Ascending aorta (tissue), 2 donors: ENCODE measurements at places on chromosomes 2 and 18. TPM values are rescaled to one million over a fixed set of nuclear protein-coding genes. Genes with fewer than 3 reads are reported as not detected.

- H3K27me3 ChIP-seq: no peaks in the 10 kb centered on the region
- H3K4me1 ChIP-seq: no peaks in the 10 kb centered on the region
These were observed 51.7 kb downstream of the NOP58 start for GRCh38 chr2:202317080-202317857.

GRCh38 chr18:21330122-21330701 lies 88.2 kb downstream of the GREB1L start:
- H3K36me3 ChIP-seq: no peaks in the 10 kb centered on the region
- H3K4me3 ChIP-seq: no peak overlapping the region
- DNase-seq: no peak
- no peaks in the 10 kb centered on the region for H3K27me3 ChIP-seq
- H3K4me1 ChIP-seq: no peaks in the 10 kb centered on the region
- H3K27ac ChIP-seq: no peak overlapping the region

DNA sequence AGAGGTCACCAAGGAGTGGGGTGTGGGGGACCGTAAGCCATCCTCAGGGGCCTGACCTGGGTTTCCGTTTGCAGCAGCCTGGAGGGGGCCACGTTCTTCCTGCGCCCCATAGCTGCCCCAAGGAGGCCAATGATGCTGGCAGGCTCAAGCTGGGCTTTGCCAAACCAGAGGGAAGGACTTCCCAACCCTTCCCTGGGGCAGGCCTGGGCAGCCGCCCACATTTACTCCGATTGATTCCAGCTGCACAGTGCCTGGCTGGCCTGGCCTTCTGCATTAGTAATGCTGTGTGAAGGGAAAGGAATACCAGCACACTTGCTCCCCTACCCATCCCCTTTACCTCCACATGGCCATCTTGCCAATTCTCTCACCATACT lies 360.6 kb upstream of the SLC14A2 start:
- no peaks in the 10 kb centered on the region for H3K36me3 ChIP-seq
- peaks cover 33% of the 10 kb centered on the region for H3K4me1 ChIP-seq
- peak overlapping the region; percentile 62 for H3K27ac ChIP-seq
- DNase-seq: peak; percentile 67

Gene REG3A
- total RNA-seq: not detected

GRCh38 chr2:191746346-191747169 lies 68.6 kb downstream of the NABP1 start:
- no peak overlapping the region for H3K4me3 ChIP-seq
- no peaks in the 10 kb centered on the region for H3K36me3 ChIP-seq
- no peak for DNase-seq
- H3K27me3 ChIP-seq: no peaks in the 10 kb centered on the region
- H3K4me1 ChIP-seq: no peaks in the 10 kb centered on the region

DNA sequence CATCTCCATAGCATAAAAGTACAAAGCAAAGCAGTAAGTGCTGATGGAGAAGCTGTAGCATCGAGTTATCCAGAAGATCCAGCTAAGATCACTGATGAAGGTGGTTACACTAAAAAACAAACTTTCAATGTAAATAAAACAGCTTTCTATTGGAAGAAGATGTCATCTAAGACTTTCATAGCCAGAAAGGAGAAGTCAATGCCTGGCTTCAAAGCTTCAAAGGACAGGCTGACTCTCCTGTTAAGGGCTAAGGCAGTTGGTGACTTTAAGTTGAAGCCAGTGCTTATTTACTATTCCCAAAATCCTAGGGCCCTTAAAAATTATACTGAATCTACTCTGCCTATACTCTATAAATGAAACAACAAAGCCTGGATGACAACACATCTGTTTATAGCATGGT lies 44.0 kb downstream of the METTL8 start:
- H3K36me3 ChIP-seq: no peaks in the 10 kb centered on the region
- H3K4me1 ChIP-seq: peaks cover 2% of the 10 kb centered on the region
- no peaks in the 10 kb centered on the region for H3K27me3 ChIP-seq
- no peak for DNase-seq
- H3K27ac ChIP-seq: no peak overlapping the region
- H3K4me3 ChIP-seq: no peak overlapping the region

Gene STAM2
- 4.0 TPM for total RNA-seq

GRCh38 chr2:72859831-72860262 lies 27.4 kb upstream of the SPR start:
- no peak for DNase-seq
- H3K4me1 ChIP-seq: no peaks in the 10 kb centered on the region
- H3K4me3 ChIP-seq: no peak overlapping the region
- no peaks in the 10 kb centered on the region for H3K27me3 ChIP-seq
- H3K36me3 ChIP-seq: no peaks in the 10 kb centered on the region

Gene CCDC150
- total RNA-seq: 7.1 TPM

DNA sequence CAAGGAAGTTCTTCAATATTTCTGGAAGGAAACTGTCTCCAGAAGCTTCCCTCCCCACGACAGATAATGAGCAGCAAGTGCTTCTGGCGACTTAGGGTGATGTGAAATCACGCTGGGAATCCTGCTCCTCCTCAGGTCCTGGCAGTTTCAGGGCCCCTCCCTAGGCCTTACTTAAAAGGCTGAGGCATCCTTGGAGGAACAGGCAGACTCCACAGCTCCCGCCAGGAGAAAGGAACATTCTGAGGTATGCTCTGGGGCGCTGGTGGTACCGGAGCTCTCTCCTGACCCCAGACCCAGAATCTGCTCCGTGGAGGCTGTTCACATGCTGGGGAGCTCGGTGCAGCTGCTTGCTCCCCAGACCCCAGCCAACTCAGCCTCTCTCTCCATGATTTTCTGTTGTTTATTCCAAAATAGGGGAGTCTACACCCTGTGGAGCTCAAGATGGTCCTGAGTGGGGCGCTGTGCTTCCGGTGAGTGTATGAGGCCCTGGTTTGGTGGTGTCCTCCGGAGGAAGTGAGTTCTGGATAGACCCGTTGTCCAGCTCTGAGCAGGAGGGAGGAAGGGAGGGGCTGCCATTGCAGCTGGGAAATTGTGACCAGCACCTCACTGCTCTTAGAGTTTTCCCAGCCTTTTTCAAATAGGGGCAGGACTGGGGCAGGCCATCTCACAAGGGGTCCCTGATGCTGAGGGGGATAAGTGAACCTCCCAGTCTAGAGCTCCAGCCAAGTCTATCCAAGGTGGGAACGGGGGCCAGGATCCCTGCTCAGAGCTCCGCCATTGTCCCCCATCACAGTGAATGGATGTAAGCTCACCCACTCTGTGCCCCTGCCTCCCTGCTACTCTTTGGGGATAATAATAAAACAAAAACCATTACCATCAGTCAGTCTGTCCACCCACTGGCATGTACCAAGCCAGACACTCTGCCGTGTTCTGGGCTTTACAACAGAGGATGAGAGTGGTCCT lies at the start of gene IL36RN:
IL36RN (plus strand) TSS at position 201 of the 963 bp plus-strand sequence; CDS start at position 442, 241 bp downstream.
- DNase-seq: no peak
- no peaks in the 10 kb centered on the region for H3K36me3 ChIP-seq
- no peak within 1 kb of the TSS for H3K4me3 ChIP-seq
- no peaks in the 10 kb centered on the region for H3K4me1 ChIP-seq
- no peaks in the 10 kb centered on the region for H3K27me3 ChIP-seq
- H3K27ac ChIP-seq: no peak within 1 kb of the TSS
